Daoy (cell line): ENCODE measurements at places on chromosomes 7 and 10. TPM values are rescaled to one million over a fixed set of nuclear protein-coding genes. Genes with fewer than 3 reads are reported as not detected.
A peak's percentile ranks its signal among the peaks of the same experiment; 100 is the strongest.

DNA sequence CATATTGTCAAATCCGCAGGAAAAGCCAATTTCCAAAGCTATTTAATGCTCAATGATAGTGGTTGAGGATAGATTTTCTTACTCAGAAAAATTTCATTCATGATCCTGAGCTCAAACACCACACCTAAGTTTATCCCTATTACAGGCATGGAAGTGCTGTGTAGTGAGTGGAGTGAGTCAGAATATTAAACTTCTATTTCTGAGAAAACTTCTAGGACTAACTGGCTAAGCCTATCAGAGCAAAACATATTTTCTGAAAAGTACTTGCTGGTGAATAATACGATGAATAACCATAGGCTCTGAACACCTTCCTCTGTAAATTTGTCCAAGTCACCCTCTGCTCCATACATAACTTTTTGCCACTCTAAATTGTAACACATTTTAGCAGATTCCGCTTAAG is 221.5 kb downstream of the SUGCT start:
- no peak for DNase-seq

OGDHL gene
- 1.5 and 3.4 TPM in 2 replicates for total RNA-seq

DNA sequence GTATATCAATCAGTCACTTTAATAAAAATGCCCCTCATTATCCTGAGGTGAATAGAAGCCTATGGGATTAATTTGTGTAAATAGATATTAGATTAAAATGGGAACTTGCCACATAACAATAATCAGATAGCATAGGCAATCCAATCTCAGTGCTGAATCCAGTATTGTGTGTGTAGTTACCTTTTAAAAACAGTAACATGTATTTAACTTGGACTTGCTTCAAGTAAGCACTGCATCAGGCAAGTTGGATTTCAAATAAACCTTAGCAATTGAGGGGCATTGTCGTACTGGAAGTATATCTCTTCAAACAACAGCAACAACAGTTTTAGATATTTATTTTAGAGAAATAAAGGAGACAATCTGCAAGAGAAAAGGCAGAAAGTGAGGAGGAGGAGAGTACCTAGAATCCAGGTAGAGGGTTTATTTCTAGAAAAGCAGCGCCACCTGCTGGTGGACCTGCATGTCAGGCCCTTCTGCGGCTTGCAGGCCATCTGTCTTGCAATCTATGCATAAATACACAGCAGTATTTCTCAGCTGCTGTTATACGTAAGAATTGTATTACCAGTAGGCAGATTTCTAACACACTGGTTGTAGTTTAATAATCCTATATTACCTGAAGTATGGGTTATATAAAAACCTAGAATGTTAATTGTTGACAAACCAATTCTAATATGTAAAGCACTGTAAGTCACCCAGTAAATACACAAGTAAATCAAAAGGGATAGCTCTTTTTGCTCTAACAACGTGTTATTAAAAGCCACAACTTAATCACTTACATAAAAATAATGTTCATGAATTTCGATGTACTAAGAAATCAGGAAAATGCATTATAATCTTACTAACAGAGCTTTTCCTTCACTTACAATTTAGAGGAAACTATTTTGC is 652.8 kb downstream of the KCNMA1 start:
- DNase-seq = peak; percentile 50

PNLIPRP2 gene
- total RNA-seq = not detected in 2 replicates

DNA sequence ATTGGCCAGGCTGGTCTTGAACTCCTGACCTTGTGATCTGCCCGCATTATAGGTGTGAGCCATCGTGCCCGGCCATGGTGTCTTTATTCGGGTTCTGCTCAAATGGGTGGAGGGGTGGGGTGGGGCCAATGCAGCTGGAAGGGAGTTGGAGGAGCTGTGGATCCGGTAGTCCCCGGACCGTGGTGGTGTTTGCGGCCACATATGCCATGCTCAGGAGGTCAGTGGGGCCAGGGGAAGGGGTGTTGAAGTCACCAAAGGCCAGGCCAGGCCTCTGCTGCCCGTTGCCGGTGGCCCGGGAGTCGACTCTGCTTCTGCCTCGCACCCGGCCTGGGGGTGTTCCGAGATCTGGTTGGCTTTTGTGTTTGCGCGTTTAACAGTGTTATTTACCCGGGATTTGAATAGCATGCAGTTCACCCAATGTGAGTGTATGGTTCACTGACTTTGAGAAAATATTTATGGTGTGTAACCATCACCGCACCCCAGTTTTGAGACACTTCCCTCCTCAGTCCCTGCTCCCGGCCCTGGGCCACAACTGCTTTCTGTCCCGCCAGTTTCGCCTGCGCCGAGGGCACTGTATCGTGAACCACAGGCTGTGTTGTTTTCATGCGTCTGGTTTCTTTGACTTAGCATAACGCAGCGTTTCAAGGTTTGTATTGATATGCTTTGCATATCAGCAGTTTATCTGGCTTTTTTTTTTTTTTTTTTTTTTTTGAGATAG is 10.7 kb downstream of the INPP5A start:
- DNase-seq = no peak

GRCh38 chr7:80916770-80917741 is 1.8 kb downstream of the SEMA3C start:
- DNase-seq = peak; percentile 81

DNA sequence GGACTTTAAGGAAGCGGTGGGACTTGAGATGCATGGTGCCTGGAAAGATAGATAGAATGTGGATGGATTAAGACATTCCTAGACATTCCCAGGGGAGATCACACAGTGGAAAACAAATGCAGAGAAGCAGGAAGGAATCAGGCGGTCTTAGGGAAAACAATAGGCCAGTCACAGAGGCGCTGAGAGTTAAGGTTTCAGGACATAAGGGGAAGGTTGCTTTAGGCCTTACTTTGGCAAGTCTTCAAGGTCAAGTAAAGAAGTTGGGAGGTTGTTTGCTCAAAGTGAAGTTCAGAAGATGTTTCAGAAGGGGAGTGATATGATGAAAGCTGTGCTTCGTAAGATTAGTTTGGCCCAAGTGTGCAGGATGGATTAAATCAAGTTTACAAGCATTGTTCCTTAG is 109.4 kb downstream of the SUGCT start:
- DNase-seq = no peak

- peak; percentile 26 for DNase-seq
Observed at GRCh38 chr7:19294619-19295018, 149.4 kb upstream of the FERD3L start.

GRCh38 chr10:2202401-2202800 is 465.1 kb upstream of the ADARB2 start:
- peak; percentile 39 for DNase-seq

DNA sequence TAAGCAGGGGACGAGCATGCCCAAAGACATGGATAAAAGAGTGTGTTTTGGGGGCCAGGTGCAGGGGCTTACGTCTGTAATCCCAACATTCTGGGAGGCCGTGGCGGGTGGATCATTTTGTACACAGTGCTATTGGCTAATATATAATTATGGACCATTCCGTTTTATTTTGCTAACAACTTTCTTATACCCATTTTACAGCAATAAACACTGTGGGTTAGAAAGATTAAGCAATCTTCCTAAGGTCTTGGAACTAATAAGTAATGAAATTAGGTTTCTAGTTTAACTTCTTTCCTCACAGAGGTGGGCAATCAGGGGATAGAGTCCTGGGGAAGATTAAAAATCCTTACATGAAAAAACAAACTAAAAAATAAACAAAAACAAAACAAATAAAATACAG is 3.4 kb downstream of the GGCT start:
- no peak for DNase-seq

FAM237B gene
- total RNA-seq = not detected in 2 replicates

RNF148 gene
- total RNA-seq = 0.54 TPM in 1 of 2 replicates, not detected in the other

DNA sequence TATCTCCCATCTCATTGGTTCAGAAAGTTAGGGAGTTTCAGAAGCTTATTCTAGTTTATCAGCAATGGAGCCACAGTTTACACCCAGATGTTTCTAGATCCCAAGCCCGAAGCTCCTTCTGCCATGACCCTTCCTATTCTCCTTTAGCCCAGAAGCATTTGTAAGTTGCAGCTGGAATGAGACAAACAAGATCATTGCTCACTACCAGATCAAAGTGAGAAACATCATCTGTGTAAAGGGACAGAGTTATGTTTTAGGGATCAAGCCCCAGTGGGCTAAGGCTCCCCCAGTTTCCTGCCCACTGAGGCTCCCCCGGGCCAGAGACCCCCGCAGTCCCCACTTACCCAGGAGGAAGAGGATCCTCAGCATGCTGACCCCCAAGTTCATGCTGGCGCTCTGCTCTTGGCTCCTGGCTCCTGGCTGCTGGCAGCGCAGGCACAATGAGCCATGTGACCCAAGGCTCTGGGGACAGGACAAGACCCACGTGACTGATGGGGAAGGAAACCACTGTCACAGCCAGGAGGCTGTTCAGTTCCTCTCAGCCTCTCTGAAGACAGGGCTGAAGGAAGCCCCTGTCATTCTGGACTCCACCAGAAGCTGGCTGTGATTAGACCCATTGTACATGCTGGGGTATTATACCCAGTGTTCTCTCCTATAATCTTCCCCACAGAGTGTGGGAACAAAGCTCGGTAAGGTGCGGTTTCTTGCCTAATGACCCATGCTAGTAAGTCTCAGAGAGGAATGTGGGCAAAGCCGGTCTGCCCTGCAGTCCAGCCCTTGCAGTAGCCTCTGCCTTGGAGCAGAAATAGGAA is at the start of gene TMEM273:
TMEM273 (minus strand) TSS at position 442 of the 812 bp plus-strand sequence; CDS start at position 387, 55 bp downstream.
- DNase-seq = peak; percentile 37

- no peak for DNase-seq
Observed at GRCh38 chr10:79417731-79418130, 27.7 kb downstream of the ZCCHC24 start.

DNA sequence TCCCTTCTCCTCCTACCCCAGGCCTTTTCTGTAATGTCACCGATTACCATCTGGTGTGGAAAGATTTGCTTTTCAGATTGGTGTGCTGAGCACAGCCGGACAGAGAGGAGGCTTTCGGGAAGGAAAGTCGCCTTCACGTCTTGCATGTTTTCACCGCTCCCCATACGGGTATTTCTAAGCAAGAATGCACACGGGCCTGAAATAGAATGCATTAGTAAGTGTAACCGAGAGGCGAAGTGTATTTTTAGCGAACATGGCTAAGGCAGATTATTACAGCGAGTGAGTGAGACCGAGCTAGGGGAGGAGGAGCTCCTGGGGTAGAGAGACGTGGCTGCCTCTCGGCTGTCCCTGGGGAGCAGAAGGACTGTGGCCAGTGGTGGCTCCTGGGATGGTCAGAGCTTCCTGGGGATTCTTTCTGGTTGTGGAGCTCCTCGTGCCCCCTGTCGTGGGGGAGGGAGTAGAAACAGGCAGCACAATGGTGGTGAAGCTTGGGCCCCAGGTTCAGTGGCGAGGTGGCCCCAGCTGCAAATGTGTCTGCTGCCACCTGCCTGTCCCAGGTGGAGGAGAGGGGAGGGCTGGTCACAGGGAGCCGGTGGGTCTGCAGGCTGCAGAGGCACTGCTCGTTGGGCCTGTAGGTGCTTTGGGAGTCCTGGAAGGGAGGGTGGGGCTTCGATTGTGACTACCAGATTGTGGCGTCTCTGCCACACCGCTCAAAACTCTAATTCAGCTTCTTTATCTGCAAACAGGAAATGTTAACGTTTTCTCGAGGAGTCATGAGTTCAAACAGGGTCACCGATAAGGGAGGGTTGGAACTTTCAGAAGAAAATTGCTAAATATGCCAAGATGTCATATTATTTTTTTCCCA is 135.8 kb downstream of the CAMK1D start:
- DNase-seq = no peak
